ENCODE measurements at places on chromosomes 3 and 15. TPM values are rescaled to one million over a fixed set of nuclear protein-coding genes. Genes with fewer than 3 reads are reported as not detected.

Gene MYO5C
- under 0.01 TPM for total RNA-seq

Gene SETMAR
- 18.1 TPM for total RNA-seq

Gene EIF4E3
- 0.72 TPM for total RNA-seq

Gene ARPP19
- total RNA-seq = 65.2 TPM

Gene CLRN1
- total RNA-seq = not detected

Gene MKRN3
- total RNA-seq = under 0.01 TPM

Gene CHAC1
- 51.3 TPM for total RNA-seq

Gene CHRNA7
- not detected for total RNA-seq

Gene MB21D2
- total RNA-seq = 46.4 TPM

Gene LMAN1L
- total RNA-seq = not detected

Gene DTX3L
- total RNA-seq = 7.9 TPM

Gene CCDC54
- total RNA-seq = not detected

Gene MED12L
- 0.28 TPM for total RNA-seq

Gene IGSF11
- total RNA-seq = not detected

Gene SERPINI2
- total RNA-seq = not detected

Gene HACD3
- 131 TPM for total RNA-seq

Gene PRSS50
- total RNA-seq = not detected

Gene CCNB2
- total RNA-seq = 57.2 TPM

Gene ZKSCAN7
- 4.7 TPM for total RNA-seq

Gene HYAL1
- total RNA-seq = 0.36 TPM

Gene RAB6B
- total RNA-seq = 0.28 TPM

Gene LRRC15
- total RNA-seq = 2.5 TPM

Gene ATP13A5
- total RNA-seq = not detected

Gene TMEM108
- total RNA-seq = 0.18 TPM

Gene SELENOK
- 37.1 TPM for total RNA-seq

Gene TF
- total RNA-seq = not detected

Gene IGSF10
- under 0.01 TPM for total RNA-seq

Gene GP5
- under 0.01 TPM for total RNA-seq

Gene AMIGO3
- not detected for total RNA-seq

Gene TM4SF4
- 1.6 TPM for total RNA-seq

Gene CCR9
- total RNA-seq = not detected

Gene COPB2
- 549 TPM for total RNA-seq

Gene ERC2
- total RNA-seq = 0.18 TPM

Gene TM2D3
- total RNA-seq = 30.6 TPM

Gene COMMD4
- total RNA-seq = 91.2 TPM

Gene TMIE
- not detected for total RNA-seq

Gene RLBP1
- total RNA-seq = not detected

Gene PATL2
- total RNA-seq = not detected

Gene FBXO40
- total RNA-seq = not detected

Gene SLC9C1
- total RNA-seq = not detected

Gene CLDN16
- total RNA-seq = under 0.01 TPM

Gene FRMD5
- total RNA-seq = 5.4 TPM

Gene GOLGA8F
- total RNA-seq = not detected

Gene CIDEC
- not detected for total RNA-seq

Gene VGLL3
- total RNA-seq = 97.3 TPM

Gene TGM5
- not detected for total RNA-seq

Gene TMEM158
- 3.3 TPM for total RNA-seq

Gene STAC
- 0.36 TPM for total RNA-seq

Gene RHOV
- not detected for total RNA-seq

Gene TMF1
- total RNA-seq = 39.1 TPM

Data from IMR-90 (cell line).